Vagina (tissue), 2 donors: ENCODE measurements at places on chromosomes 6 and 20. TPM values are rescaled to one million over a fixed set of nuclear protein-coding genes. Genes with fewer than 3 reads are reported as not detected.
A peak's percentile ranks its signal among the peaks of the same experiment; 100 is the strongest.

The XKR7 gene
- total RNA-seq: not detected

The SLC32A1 gene
- not detected for total RNA-seq

GRCh38 chr6:12068899-12069557 is 56.9 kb downstream of the HIVEP1 start:
- DNase-seq: no peak

- no peak for DNase-seq
Observed at GRCh38 chr20:38325905-38326304, 20.4 kb upstream of the LBP start.

DNA sequence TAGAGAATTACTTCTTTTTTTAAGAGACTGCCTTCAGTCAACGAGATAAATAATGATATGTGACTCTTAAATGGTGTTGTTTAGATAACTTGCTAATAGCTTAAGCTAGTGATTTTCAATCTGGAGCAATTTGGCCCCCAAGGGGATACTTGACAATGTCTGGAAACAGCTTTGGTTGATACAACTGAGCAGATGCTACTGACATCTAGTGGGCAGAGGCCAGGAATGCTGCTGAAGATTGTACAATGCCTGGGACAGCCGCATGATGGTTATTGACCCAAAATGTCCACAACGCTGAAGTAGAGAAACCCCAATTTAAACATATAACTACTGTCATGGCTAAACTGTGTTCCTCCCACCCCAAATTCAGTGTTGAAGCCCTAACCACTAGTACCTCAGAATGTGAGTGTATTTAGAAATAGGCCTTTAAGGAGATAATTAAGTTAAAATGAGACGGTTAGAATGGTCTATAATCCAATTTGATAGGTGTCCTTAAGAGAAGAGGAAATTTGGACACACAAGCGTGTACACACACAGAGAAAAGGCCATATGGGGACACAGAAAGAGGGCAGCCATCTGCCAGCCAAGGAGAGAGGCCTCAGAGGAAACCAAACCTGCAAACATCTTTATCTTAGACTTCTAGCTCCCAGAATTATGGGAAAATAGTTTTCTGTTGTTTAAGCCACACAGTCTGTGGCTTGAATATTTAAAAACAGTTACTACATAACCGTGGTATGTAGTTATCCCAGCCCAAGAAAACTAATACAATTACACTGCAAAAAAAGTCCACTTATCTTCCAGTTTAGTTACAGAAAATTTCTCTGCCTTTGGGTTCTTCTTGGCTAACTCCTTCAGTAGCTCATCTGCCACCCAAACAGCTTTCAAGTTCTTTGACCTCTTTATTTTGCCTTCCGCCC is 22.2 kb downstream of the RWDD2A start:
- no peak for DNase-seq

The SNAP91 gene
- 4.7 TPM for total RNA-seq

DNA sequence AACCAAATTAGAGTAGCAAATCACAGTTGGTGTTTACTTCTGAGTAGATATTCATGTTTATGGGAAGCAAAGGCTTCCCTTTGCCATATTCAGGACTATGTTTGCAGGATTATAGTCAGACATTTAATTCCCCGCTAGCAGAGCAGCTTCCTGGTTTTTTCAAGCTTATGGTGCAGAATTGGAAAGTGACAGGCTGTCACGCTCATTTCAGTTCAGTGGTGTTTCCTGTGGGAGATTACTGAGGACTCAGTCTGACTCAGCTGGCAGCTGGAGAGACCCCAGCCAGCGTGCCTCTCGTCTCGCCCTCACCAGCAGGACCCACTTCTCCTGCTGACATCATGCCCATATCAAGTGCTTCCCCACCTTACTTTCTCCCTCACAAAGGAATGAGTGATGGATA is 85.1 kb downstream of the LYRM2 start:
- DNase-seq: peak; percentile 60
